ENCODE measurements at places on chromosomes 1 and 21.

DNA sequence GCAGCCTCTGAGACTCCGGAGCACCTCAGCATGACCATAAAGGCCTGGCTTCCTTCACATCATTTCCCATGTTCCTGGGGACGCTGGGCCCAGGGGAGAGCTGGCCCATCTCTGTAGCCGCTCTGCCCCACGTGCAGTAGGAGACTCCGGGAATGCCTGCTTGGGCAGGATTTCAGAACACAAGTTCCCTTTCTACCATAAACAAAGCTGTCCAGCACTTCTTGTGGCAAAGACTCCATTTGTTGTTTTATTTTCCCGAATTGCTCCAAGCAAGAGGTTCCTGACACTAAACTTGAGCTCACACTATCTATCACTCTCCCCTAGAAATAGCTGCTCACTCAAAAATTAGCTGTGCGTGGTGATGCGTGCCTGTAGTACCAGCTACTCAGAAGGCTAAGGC lies 21.9 kb downstream of the CHD5 start:
- no peak for DNase-seq

GRCh38 chr1:12196641-12197482 lies 30.1 kb downstream of the TNFRSF1B start:
- DNase-seq: no peak

- no peak for DNase-seq
Observed at GRCh38 chr1:214665606-214666110, 62.7 kb downstream of the CENPF start.

- no peak for DNase-seq
Observed at GRCh38 chr1:18265641-18266040, 158.0 kb downstream of the IGSF21 start.

GRCh38 chr1:242530761-242531160 lies 6.3 kb upstream of the PLD5 start:
- no peak for DNase-seq

DNA sequence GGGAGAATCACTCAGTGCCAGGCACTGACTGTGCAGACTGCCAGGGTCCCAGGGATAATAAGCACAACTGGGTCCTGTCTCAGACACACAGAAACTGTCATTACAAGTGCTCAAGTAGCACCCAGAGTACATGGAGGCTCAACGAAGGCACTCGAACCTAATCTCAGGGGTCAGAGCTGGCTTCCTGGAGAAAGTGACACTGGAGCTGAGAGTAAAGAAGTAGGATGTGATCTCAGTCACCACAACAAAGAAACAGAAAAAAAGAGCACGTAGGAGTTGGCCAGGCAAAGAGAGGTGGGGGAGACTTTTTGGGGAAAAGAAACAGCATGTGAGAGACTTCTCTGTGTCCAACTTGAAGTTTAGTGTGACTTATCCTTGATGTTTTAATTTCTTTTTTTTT lies 1.3 kb downstream of the CATSPER4 start:
- DNase-seq: no peak

GRCh38 chr1:153945131-153945794 lies 1.3 kb downstream of the DENND4B start:
- DNase-seq: no peak

DNA sequence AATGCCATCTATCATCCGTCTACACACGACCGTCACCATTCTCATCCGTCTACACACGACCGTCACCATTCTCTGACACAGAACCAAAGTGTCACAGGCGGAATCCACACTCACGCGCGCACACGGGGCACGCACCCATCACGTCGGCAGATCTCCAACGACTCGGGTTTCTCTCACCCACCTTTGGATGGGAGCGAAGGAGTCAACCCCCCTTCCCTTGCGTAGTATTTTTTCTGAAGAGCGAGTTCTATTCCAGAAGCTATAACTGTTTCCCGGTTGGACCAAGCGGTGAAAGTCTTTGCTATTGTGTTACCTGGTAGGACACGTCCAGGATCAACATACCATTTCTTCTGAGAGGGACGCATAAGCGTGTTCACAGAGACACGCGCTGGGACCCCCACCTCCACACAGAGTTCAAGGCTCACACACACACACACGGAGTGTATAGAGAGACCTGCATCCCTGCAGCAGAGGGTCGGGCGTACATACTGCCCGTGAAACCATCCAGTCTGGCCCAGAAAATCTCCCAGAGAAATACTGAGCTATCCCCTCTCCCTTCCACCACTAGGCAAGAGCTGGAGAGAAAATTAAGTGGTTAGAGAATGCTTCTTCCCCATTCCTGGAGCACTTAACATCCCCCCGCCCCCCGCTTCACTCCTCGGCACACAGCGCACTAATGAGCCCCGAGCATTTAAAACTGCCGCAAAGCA lies 741 bp downstream of the DUSP10 start:
- no peak for DNase-seq

- no peak for DNase-seq
Observed at GRCh38 chr1:173249349-173249748, 42.2 kb upstream of the TNFSF4 start.

DNA sequence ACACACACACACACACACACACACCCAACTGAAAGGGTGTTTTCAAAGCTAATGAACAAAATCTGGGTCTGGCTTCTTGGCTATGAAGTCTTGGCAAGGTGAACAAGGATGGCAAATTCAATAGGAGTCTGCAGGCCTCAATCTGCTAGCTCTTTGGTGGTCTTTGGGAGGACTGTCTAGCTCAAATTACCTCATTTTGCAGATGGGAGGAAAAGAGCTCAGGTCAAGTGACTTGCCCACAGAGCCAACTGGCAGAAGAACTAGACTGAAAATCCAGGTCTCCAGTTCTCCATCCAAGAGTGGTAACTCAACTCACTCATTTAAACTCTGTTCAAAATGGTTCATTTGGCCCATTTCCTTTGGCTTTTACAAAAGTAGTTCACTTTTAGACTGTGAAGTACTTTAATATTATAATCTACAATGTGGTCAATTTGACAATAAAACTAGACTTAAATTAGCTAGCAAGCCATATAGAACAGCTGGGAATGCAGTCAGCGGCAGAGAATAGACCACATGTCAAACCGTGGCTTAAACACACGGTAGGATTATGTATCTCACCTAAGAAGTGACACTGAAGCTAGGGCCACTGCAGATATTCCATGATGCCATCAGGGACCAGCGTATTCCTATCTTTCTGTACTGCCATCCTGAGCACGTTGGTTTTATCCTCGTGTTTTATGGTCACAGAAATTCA lies 112.9 kb downstream of the APP start:
- DNase-seq: no peak

GRCh38 chr1:192707978-192708547 lies 72.1 kb downstream of the RGS13 start:
- DNase-seq: no peak

- DNase-seq: no peak
Observed at GRCh38 chr1:89974696-89975470, 20.0 kb upstream of the ZNF326 start.

DNA sequence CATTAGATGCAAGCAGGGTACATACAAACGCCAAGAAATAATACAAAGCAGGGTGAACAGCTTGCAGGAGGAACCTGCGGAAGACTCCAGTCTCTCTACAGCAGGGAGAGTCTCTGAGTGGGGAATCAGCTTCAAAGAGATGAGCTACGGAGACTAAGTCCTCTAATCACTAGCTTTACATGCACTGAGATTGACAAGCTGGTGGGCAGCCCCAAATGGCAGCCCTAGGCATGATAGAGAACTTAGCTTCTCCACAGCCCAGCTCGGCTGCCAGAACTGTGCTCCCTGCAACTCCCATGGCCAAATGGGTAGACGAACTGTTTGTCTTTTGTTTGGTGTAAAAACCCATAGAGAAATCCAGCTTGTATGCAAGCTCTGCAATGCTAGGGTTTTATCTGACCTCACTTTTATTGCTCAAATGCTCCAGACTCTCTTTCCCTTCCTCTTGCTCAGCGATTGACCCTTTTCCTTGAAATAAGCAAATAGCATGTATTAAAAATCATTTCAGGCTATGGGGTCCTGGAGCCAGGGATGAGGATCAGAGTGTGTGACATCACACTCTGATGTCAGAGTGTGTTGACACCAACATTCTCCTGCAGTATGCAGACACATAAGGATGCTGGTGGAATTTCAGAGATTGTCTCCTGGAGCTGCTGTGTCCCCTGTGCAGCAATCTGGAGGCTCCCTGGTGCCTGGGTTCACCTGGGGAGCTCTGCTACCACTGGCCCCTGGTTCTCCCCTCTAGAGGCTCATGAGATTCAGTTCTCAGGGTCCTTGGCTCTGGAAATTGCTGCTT lies 238.5 kb downstream of the TTLL7 start:
- no peak for DNase-seq

DNA sequence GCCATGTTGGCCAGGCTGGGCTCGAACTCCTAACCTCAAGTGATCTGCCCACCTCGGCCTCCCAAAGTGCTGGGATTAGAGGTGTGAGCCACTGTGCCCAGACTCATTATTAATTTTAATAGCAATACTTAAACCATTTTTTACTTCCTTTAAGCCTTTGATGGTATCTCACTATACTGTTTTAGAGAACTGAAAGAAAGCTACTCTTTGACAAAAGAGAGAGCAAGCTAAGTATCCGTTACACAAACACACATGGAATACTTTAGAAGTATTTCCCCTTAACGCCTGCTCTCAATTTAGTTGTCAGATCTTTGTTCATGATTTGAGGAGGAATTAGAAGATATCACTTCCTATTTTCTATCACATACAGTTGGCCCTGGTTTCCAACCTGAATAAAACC lies 189.4 kb downstream of the COP1 start:
- no peak for DNase-seq

GRCh38 chr1:181257117-181257516 lies 168.6 kb downstream of the IER5 start:
- no peak for DNase-seq

- DNase-seq: no peak
Observed at GRCh38 chr1:112633628-112634027, 14.0 kb downstream of the CAPZA1 start.

DNA sequence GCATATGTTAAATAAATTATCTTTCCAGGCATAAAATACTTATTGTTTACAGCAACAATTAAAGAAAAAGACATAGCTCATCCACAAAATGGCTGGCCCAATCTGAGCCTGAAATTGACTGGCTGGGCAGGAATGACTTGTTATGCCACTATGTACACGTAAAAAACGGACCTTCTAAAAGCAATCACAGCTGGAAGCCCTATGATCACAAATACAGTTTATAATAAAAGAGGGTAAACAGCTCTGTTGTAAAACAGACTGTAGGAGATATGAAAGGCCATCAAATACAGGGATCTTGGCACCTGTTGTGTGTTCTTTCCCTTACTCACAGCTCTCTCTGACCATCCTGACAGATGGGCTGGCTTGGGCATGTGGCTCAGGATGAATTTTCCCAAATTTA lies 70.5 kb upstream of the DMRTA2 start:
- DNase-seq: no peak

GRCh38 chr1:236502972-236503639 lies 20.7 kb upstream of the LGALS8 start:
- no peak for DNase-seq

DNA sequence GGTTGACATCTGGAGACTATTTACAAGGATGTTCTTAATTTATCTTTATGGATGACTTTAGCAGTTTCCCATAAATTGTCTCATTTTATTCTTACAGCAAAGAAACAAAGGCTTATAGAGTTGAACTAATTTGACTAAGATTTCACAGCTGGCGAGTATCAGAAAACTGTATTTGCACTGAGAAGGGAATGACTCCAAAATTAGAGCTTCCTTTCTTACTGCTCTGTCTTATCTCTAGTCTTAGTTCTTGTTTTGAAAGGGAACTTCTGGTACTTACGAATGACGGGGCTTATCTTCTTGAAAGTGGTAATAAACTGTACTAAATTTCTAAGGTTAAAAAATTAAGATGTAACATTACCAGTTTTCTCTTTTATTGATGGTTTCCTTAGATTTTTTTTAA lies 13.6 kb downstream of the CNST start:
- no peak for DNase-seq

DNA sequence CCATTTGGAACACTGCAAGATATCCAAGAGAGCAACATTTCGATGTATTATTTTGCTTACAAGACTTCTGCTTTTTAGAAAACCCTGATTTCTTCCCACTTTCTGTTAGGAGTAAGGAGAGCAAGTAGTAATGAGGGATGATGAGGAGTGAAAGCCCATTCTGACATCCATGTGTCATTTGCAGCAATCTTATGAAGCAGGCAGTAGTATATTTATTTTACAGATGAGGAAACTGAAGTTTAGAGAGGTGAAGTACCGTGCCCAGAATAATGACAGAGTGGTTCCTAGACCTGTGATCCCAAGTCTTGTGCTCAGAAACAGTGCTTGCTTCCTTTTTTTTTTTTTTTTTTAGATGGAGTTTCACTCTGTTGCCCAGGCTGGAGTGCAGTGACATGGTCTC lies 7.1 kb upstream of the ZSCAN20 start:
- DNase-seq: no peak

DNA sequence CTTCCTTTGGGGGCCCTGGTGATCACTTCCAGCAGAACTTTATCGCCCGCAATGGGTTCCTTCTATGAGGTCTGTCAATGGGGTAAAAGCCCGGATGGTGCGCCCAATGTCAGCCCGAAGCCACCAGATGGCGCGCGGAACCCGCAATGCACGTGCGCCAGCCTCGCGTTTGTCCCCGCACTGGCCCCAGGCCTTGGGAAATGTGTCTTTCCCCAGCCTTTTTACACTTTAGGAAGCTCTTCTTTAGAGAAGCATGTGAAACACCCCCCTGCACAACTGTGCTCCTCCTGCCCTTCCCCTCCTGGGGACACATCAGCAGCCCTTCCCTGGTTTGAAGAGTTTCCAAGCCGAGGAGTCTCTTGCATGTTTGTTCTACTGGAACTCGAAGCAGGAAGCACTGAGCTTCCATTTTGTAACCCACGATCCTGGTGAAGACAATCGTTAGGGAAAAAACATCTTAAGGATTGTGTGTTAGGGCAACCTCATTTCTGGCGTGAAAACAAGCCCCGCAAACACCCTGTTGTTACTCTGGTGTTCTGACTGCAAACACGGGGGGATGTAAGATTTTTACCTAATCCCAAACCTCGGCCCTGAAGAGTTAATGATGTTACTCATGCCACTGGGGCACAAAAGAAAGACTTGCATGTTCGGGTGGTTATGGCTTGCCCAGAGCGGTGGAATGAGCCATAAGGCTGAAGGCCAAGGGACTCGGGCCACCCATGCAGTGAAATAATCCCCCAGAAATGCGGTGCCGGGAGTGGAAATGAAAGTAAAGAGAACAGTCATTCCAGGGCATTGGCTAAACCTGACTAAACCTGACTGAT lies 20.4 kb upstream of the TARBP1 start:
- DNase-seq: peak; percentile 88
